Fibroblast of villous mesenchyme (primary cell): ENCODE measurements at places on chromosomes 1 and 21.

GRCh38 chr1:163974120-163974519 lies 584.9 kb upstream of the PBX1 start:
- no peak for DNase-seq

DNA sequence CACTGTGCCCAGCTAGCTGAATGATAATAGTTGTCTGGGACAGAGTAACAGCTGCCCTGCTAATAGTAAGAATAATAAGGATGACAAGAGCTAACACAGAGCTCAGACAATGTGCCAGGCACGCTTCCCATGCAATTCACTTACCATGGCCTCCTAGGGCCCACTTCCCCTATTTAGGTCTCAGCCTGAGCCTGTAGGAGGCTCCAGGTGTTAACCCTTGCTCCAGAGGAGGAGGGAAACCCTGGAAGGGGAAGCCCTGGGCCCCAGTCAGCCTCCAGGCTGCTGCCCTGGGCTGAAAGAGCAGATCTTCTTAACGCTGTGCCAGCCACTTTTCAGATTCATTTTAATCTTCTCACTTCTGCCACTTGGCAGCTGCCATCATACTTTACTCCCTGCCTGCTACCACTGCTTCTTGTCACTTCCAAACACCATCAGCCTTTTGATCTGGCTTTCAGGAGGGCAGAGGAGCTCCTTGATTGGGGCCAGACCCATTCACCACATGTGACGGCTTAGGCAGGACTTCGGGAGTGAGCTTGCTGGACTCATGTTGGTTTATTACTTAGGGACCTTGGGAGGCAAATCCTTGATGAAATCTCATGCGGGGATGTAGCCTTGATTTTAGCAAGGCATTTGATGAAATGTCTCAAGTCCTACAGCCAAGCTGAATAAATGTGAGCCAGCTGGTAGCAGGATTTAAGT lies 66.7 kb upstream of the PARP1 start:
- no peak for DNase-seq

DNA sequence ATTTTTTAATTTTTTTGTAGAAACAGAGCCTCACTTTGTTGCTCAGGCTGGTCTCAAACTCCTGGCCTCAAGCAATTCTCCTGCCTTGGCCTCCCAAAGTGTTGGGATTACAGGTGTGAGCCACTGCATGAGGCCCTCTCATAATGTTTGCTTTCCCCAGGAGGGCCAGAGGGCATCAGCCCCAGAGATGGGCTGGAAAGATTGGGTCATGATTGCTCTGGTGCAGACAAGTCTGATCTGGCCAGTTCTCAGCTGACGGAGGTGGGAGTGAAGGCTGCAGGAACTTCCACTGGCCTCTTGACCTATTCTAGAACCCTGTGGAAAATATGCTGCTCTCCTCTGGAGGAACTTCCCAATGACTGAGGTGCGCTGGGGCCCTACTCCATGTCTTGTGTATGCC lies 43.4 kb upstream of the RD3 start:
- no peak for DNase-seq

GRCh38 chr1:207847116-207847515 lies 63.8 kb downstream of the CD34 start:
- no peak for DNase-seq

GRCh38 chr1:159289060-159289459 lies 13.1 kb upstream of the FCER1A start:
- DNase-seq = no peak

- DNase-seq = no peak
These were observed 196.2 kb upstream of the USP25 start for GRCh38 chr21:15533618-15534017.

- peak; percentile 41 for DNase-seq
These were observed 130.5 kb downstream of the TOMM20 start for GRCh38 chr1:234997896-234998741.

DNA sequence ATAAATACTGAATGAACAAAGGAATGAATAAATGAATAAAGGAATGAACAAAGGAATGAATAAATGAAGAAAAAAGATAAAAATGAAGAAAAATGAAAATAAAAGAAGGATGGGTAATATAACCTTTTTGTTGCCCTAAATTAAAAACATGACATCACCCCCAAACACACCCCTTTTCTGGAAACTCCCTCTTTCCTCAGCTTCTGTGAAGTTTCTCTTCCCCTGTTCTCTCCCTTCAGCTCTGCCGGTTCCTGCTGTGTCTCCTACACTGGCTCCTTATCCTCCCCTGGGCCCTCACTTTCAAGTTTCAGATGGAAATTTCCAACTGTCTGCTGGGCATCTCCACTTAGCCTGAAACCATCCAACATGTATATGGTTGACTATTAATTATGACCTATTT lies 37.9 kb downstream of the RAB3B start:
- no peak for DNase-seq

GRCh38 chr1:40986328-40986783 lies 6.9 kb downstream of the CTPS1 start:
- no peak for DNase-seq

- DNase-seq = peak; percentile 7
These were observed 124.3 kb downstream of the CYYR1 start for GRCh38 chr21:26448751-26449150.

GRCh38 chr1:224431726-224432125 lies 2.9 kb downstream of the WDR26 start:
- DNase-seq = no peak

DNA sequence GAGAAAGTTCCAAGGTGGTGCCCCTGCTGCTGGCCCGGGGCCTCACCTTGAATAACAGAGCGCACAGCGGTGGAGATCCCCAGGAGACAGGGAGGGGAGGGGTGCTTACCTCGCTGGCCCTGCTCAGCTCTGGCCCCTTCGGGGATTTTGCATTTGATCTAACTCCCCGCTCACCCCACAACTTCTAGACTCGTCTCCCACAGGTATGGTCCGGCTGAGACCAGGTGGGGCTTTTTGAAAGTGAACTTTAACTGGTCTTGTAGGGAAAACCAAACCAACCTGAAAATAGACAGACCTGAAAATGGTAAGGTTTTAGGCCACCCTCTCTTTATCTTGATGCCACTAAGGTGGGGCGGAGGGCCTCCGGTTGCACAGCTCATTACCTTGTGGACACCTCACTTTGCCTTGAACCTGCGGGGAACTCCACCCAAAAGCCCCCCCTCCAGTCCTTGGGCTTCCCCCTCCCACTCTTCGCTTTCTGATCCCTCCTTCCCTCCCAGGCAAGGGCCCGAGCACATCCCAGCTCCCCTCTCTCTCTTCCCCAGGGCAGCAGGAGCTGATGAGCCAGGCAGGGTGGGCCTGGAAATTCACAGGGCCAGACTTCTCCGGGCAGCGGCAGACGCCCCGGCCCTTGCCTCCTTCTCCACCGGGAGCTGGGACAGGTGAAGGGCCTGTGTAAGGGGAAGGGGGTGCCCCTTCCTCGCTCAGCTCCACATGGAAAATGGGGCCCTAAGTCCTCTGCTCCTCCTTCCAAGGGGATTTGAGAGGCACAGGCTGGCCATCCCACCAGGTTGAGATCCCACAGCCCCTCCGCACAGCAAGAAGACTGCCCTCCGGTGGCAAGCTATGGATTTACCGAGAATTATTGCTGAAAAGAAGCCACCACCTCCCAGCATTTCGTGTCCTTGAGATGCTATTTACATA lies 16.1 kb downstream of the TNFRSF8 start:
- DNase-seq = peak; percentile 58

GRCh38 chr1:210200124-210200736 lies 32.4 kb upstream of the SERTAD4 start:
- no peak for DNase-seq

GRCh38 chr1:203871114-203871880 lies 9.9 kb downstream of the SNRPE start:
- DNase-seq = peak; percentile 85

GRCh38 chr1:244998717-244999346 lies 134.5 kb upstream of the HNRNPU start:
- DNase-seq = no peak

GRCh38 chr1:237320890-237321289 lies 278.9 kb downstream of the RYR2 start:
- DNase-seq = no peak

DNA sequence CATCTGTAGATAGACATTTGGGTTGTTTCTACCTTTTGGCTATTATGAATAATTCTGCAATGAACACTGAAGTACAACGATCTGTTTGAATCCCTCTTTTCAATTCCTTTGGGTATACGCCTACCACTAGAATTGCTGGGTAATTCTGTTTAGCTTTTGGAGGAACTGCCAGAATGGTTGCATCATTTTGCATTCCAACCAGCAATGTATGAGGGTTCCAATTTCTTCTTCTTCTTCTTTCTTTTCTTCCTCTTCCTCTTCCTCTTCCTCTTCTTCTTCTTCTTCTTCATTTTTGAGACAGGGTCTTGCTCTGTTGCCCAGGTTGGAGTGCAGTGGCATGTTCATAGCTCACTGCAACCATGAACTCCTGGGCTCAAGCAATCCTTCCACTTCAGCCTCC lies 13.8 kb upstream of the THEM5 start:
- no peak for DNase-seq

DNA sequence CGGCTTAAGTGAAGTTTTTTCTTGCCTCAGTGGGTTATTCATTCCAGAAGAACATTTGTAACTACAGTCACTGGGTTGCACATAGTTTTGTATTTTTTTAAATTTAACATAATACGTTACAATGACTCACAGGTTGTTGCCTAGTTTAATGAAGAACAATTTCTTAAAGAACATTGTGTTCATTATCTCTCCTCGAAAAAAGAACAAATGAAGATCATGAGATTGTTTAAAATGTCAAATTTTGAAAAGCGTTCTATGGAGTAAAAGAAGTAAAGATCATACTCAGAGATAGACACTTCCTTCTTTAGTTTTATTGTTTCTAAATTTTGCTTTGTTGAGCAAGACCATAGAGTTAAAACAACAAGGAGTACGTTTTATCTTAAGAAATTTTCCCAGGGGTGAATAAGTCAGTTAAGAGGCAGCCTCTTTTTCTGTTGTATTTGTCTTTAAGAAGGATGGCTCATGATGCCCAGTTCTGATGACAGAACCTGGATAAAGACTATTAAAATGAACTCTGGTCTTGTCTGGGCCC lies 10.5 kb upstream of the SLAMF1 start:
- peak; percentile 12 for DNase-seq

GRCh38 chr1:1832820-1833219 lies 54.5 kb upstream of the NADK start:
- DNase-seq = no peak

GRCh38 chr1:42279055-42279454 lies 56.0 kb downstream of the FOXJ3 start:
- DNase-seq = no peak

- DNase-seq = peak; percentile 33
These were observed 9.5 kb downstream of the ATP1B1 start for GRCh38 chr1:169115891-169116585.

DNA sequence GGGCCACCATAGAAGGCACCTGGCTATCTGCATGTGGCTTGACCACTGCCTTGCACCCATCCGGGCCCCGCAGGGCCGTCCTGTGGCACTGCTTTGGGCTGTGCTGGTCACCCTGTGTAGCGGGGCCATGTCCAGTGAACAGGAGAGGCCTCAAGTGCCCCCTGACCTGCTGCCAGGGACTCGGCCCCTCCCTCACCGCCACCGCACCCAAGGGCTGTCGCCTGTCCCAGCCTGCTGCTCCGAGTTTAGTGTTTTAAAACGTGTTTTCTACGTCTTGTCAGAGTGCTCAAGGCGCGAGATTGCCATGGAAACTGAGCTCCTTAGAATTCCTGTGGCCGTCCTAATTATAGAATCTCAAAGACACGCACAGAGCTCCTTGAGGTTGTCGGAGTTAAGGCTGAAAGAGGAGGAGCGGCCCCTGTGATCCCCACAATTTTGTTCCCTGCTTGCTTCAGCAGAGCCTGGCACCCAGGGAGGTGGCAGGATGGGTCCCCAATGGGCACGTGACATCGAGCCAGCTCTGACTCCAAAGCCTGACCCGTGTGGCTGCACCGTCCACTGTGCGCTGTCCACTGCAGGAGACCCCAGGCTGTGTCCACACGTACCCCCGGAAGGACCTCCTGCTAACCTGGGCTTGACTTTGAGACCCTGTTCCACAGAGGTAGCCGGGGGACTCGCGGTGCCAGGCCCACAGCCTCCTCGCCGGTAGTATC lies 66.2 kb downstream of the FAAP20 start:
- no peak for DNase-seq

- DNase-seq = no peak
These were observed 39.2 kb downstream of the CNN3 start for GRCh38 chr1:94887603-94888171.

GRCh38 chr1:23824711-23825075 lies 536 bp downstream of the HMGCL start:
- peak; percentile 20 for DNase-seq

GRCh38 chr1:170659399-170660035 lies 4.4 kb upstream of the PRRX1 start:
- DNase-seq = no peak

DNA sequence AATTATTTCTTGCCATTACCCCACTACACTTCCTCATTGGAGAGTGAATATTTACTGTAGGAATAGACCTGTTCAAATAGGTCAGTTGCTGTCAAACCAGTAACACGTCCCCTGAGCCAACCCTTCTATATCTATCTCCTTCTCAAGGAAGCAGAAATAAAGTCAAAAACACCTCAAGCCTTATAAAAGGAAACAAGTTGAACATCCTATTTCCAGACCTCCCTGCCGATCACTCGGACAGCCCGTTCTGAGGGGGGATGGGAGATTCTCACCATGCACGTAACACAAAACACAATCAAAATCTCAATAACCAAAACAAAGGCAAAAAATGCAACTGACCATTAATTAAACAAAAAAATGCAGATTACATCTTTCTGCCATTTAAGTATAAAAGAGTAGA lies 121.5 kb upstream of the KRTAP19-8 start:
- DNase-seq = no peak

DNA sequence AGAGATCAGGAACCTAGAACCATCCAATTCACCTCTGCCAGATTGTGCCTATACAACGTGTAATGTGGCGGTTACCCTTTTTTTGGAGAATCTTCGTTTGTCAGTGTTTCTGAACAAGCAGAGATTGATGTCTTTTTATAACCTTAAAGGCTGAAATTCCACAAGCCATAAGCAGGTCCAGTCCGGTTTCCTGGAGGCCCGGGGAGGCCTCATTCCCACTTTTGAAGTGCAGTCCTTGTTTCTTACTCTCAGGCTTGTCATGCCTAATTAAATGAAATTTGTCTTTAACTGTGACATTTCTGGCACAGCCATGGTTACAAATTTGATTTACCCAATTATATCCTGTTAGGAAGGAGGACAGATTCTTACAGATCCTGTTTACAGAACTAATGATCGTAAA lies 27.8 kb downstream of the ZNF362 start:
- no peak for DNase-seq

GRCh38 chr1:180157108-180157507 lies 2.4 kb downstream of the QSOX1 start:
- peak; percentile 22 for DNase-seq

DNA sequence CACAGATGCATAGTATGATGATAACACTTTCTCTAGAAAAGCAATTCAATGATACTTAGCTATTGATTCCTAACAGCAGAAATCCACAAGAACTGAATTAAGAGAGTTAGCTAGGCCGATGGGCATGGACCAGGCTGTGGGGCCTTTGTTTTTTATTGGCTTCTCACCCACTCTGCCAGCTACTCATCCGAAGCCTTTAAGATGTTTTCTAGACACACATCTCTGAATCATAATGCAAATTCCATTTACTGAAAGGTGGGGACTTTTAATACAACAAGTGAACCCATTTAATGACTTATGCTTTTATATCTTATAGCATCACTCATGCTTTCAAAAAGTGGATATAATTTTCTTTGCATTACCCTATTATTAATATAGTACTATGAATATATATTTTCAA lies 170.2 kb downstream of the RUNX1 start:
- DNase-seq = no peak
